HCT116 (cell line): ENCODE measurements at places on chromosomes 16 and 17. TPM values are rescaled to one million over a fixed set of nuclear protein-coding genes. Genes with fewer than 3 reads are reported as not detected.

DNA sequence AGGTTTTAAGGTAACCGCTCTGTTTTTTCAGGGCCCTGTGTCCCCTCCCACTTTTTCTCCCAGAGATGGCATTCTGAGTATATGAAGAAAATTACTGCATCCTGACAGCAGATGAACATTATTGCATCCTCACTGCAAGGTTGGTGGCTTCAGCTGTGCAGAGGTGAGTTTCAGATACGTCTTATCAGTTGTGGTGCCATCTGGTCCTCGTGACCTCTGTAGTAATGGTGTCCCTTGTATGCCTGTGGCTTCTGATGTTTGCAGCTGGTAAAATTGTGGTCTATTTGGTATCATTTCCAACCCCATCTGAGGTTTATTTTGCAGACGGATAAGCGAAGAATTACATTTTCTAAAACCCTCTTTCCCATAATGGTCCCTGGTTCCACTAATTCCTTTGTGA lies 417.0 kb downstream of the HS3ST3B1 start:
- no peaks in the 10 kb centered on the region for H3K27me3 ChIP-seq
- H3K4me1 ChIP-seq: no peaks in the 10 kb centered on the region
- no peaks in the 10 kb centered on the region for H3K36me3 ChIP-seq
- no peak overlapping the region for H3K27ac ChIP-seq
- DNase-seq: no peak

GRCh38 chr17:48616717-48617470 lies 1.8 kb upstream of the HOXB8 start:
- peak overlapping the region; percentile 88 for H3K27ac ChIP-seq
- no peaks in the 10 kb centered on the region for H3K27me3 ChIP-seq
- no peaks in the 10 kb centered on the region; the same call in 1 of the 2 replicates for H3K36me3 ChIP-seq
- H3K4me3 ChIP-seq: peak overlapping the region; percentile 90

- H3K27me3 ChIP-seq: no peaks in the 10 kb centered on the region
- H3K4me3 ChIP-seq: no peak overlapping the region
Observed at GRCh38 chr16:11576427-11577289, 10.1 kb downstream of the LITAF start.

SOCS1 gene
- 4.9 TPM for total RNA-seq

- peaks cover 21% of the 10 kb centered on the region for H3K4me1 ChIP-seq
- no peak overlapping the region for H3K4me3 ChIP-seq
- DNase-seq: no peak
- H3K36me3 ChIP-seq: 0 out of 2 replicates have a peak, but pooled peaks cover 2% of the 10 kb centered on the region
Observed at GRCh38 chr16:24734382-24734781, 4.9 kb downstream of the TNRC6A start.

DNA sequence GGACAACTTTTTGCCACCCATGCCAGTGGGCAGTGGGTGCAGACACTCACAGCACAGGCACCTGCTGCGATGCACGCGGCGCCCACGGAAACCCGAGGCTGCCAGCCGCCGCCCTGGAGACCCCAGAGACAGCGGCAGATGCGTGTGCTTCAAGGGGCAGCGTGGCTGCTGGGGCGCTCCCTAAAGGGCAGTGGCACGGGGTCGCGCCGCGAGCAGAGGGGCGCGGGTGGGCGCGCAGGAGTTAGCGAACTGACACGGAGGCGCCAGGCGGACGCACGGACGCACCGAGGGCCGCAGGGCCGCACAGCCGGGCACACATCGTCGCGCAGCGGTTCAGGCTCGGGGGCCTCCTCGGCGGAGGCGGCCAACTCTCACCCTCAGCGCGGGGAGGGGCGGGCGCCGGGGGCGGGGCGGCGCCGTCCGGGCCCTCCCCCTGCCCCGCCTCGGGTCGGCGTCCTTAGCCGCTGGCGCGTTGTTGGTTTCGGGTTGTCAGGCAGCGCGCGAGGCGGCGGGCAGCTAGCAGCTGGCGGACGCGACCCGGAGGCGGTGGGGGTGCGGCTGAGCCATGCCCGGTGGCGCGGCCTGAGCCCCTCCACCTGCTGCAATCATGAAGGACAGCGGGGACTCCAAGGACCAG lies at the start of gene KIF19:
TSS of gene KIF19 (plus strand) at position 484 of the 637 bp plus-strand sequence. CDS start at position 608, 124 bp downstream.
- no peak within 1 kb of the TSS for H3K4me3 ChIP-seq
- H3K36me3 ChIP-seq: no peaks in the 10 kb centered on the region
- no peaks in the 10 kb centered on the region for H3K4me1 ChIP-seq
- 0 out of 2 replicates have a peak, but pooled peaks cover 5% of the 10 kb centered on the region for H3K27me3 ChIP-seq
- no peak within 1 kb of the TSS for H3K27ac ChIP-seq

- H3K4me1 ChIP-seq: peaks cover 7% of the 10 kb centered on the region; the same call in 1 of the 2 replicates
- DNase-seq: no peak
- H3K27me3 ChIP-seq: no peaks in the 10 kb centered on the region
Observed at GRCh38 chr16:68286153-68287074, 22.1 kb downstream of the SLC7A6 start.

DNA sequence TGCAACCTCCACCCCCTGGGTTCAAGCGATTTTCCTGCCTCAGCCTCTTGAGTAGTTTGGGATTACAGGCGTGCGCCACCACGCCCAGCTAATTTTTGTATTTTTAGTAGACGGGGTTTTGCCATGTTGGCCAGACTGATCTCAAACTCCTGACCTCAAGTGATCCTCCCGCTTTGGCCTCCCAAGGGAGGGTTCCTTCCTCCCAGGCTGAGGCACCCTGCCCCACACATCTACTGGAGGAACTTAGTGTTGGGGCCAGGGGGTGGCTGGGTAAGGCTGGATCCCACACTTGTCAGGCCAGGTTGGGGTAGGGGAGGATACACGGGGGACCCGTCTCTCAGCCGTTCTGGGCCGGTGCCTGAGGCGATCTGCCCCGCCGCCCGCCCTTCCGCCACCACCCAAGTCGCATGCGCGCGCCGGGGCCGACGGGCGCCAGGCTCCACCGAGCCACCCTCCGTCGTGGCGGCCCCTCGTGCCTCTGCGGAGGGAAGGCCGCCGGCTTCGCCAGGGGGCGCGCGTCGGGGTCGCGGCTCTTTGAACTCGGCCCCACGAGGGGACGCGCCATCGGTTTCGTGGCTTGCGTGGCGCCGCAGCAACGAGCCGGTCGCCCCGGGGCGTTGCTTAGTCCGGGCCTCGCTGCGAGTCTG lies 15.9 kb downstream of the GRB7 start:
- H3K4me1 ChIP-seq: peaks cover 55% of the 10 kb centered on the region
- H3K4me3 ChIP-seq: peak overlapping the region; percentile 65
- H3K36me3 ChIP-seq: no peaks in the 10 kb centered on the region

NTN1 gene
- 4.2 TPM for total RNA-seq

- H3K4me3 ChIP-seq: no peak overlapping the region
- no peak overlapping the region for H3K27ac ChIP-seq
- H3K27me3 ChIP-seq: no peaks in the 10 kb centered on the region
- H3K4me1 ChIP-seq: no peaks in the 10 kb centered on the region
Observed at GRCh38 chr16:90010676-90011507, 8.4 kb downstream of the DBNDD1 start.

DNA sequence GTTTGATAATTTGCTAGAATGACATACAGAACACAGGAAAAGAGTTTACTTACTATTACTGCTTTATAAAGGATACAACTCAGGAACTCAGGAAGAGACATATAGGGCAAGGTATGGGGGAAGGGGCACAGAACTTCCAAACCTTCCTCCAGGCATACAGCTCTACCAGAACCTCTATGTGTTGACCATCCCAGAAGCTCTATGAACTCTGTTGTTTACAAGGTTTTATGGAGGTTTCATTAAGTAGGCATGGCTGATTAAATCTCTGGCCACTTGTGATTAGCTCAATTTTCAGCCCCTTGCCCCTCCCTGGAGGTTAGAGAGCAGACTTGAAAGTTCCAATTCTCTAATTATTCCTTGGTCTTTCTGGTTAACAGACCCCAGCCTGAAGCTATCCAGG lies 60.2 kb upstream of the C17orf78 start:
- peaks cover 4% of the 10 kb centered on the region; the same call in 1 of the 2 replicates for H3K36me3 ChIP-seq
- DNase-seq: no peak
- H3K27ac ChIP-seq: no peak overlapping the region
- H3K27me3 ChIP-seq: no peaks in the 10 kb centered on the region

CHRNE gene
- total RNA-seq: 0.30 TPM

DNA sequence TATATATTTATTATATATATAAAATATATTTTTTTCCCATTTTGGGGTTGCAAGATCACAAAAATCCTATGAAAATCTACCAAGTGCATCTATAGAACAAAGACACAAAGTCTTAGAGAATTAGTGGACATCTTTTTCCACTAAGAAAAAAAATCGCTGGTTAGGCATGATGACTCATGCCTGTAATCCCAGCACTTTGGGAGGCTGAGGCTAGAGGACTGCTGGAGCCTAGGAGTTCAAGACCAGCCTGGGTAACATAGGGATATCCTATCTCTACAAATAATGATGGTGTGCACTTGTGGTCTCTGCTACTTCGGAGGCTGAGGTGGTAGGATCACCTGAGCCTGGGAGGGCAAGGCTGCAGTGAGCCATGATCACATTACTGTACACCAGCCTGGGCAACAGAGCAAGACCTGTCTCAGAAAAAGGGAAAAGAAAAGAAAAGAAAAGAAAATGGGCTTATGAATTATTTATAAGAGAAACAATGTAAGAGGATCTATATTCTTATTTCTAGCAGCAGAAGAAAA lies 185.1 kb upstream of the PSMD7 start:
- peaks cover 3% of the 10 kb centered on the region; the same call in 1 of the 2 replicates for H3K4me1 ChIP-seq
- no peak overlapping the region for H3K27ac ChIP-seq
- no peak overlapping the region for H3K4me3 ChIP-seq
- no peak for DNase-seq

GRCh38 chr17:81018044-81018802 lies 16.7 kb upstream of the BAIAP2 start:
- H3K27ac ChIP-seq: no peak overlapping the region
- H3K4me3 ChIP-seq: no peak overlapping the region
- H3K4me1 ChIP-seq: peaks cover 6% of the 10 kb centered on the region; the same call in 1 of the 2 replicates
- H3K27me3 ChIP-seq: no peaks in the 10 kb centered on the region
- no peak for DNase-seq

TBC1D3C gene
- total RNA-seq: 0.22 TPM

DNA sequence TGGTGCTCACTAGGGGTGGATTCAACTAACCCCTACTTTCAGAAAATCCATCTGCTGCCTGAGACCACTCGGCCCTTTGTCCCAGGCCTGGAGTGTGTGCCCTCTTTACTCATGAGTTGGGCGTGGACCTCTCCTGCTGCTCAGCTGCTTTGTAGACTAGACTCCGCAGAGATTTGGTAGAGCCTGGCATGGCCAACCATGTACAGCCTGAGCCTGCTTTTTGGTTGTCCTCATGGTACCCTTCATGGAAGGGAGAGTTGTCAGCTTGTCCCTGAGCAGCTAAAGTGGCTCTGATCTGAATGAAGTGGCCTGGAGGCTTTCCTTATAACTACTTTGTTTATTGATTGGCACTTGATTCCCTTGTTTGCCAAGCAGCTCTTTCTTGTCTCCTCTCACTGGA lies 1.5 kb downstream of the EDC4 start:
- no peak overlapping the region for H3K27ac ChIP-seq
- H3K27me3 ChIP-seq: no peaks in the 10 kb centered on the region
- H3K36me3 ChIP-seq: peaks cover 45% of the 10 kb centered on the region; the same call in 1 of the 2 replicates
- H3K4me1 ChIP-seq: peaks cover 7% of the 10 kb centered on the region

CTRB1 gene
- total RNA-seq: 5.6 TPM
